ENCODE measurements at places on chromosomes 3 and 15.
A peak's percentile ranks its signal among the peaks of the same experiment; 100 is the strongest.

DNA sequence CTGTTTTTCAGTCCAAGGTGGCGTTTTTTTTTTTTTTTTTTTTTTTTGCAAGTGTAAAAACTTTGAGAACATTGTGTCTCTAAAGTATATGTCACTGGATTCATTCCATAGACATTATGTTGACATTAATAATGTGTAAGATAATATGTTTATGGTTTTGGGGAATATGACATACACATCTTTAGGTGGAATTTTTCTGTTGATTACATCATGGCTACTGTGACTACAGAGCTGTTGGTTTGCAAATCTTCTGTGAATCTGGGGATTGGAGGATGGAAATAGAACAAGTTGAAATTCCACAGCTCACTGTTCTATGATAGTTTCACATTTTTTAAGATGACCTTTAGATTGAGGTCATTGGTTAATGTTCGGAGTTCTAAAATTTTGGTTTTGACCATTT, 24.4 kb upstream of the PLSCR2 start:
- no peak for ATAC-seq

DNA sequence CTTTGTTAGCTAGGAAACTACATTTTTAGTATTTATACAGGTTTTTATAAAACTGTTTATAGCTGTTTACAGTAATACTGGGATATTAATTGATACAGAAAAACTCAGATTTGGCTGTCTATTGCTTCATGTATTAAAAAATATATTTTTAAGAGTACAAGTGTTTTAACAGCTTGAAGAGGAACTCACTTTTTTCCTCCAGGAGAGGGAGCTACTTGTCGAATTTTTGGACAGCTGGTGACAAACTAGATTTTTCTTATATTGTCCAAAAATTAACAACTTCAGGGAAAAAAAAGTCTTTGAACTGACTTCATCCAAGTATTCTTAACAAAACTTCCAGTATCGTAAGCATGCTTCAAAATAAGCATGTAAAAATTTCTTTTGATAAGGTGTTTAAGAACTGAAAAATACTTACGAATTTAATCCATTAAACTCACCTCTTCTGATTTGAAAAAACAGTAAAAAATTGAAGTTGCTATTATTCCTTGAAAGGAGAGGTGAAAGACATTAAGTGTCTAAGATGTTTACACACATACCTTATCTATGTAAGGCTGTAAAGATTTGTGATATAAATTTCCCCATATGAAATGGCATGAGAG, 4.0 kb downstream of the DIPK2A start:
- no peak for ATAC-seq

DNA sequence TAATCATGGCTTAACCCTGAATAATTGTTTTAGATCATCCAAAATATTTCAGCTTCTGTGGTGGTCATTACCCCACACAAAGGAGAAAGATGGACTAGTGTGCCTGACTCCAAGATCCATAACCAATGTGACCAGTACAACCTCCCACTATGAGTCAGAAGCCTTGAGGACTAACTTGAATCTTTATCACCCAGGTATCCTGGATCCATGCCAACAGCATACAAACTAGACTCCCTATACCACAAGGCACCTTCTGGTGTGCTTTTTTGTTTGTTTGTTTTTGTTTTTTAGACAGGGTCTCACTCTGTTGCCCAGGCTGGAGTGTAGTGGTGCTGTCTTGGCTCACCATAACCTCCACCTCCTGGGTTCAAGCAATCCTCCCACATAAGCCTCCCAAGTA, 317.7 kb downstream of the VPS13C start:
- no peak for ATAC-seq

DNA sequence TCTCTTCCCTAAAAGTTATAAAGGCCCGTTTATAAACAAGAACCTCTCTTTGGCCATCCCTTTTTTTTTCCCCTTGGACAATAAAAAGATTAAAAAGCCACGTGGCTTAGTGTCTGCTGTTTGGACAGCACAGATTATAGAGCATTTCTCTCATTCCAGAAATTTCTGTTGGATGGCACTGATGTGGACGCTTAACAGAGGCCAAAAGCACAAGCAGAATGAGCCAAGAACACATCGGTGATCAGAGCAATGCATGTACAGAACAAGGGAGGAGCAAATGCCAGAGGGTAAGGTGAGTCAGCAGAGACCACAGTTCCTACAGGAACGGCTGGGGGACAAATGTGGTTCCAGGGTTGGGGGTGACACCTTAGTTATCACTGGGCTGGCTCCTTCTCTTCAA, 30.3 kb upstream of the CTNNB1 start:
- no peak for ATAC-seq

GRCh38 chr3:169790687-169791429, 17.7 kb downstream of the MYNN start:
- peak; percentile 51 for ATAC-seq

DNA sequence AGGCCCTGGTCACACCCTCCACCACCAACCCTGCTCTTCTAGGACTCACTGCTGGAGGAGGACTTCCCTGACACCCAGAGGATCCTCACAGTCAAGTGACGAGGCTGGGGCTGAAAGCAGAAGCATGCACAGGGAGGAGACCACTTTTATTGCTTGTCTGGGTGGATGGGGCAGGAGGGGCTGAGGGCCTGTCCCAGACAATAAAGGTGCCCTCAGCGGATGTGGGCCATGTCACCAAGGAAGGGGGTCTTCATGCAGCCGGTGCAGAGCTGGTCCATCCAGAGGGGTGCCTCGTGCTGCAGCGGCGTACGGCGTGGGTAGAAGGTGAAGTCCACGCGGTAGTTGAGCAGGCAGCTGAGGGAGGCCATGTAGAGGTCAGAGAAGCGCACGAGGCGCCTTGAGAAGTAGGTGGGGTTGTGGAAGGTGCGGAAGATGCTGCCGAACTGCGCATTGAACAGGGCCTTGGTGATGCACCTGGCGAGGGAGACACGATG, 9.4 kb downstream of the NT5DC2 start:
- ATAC-seq, result no peak

DNA sequence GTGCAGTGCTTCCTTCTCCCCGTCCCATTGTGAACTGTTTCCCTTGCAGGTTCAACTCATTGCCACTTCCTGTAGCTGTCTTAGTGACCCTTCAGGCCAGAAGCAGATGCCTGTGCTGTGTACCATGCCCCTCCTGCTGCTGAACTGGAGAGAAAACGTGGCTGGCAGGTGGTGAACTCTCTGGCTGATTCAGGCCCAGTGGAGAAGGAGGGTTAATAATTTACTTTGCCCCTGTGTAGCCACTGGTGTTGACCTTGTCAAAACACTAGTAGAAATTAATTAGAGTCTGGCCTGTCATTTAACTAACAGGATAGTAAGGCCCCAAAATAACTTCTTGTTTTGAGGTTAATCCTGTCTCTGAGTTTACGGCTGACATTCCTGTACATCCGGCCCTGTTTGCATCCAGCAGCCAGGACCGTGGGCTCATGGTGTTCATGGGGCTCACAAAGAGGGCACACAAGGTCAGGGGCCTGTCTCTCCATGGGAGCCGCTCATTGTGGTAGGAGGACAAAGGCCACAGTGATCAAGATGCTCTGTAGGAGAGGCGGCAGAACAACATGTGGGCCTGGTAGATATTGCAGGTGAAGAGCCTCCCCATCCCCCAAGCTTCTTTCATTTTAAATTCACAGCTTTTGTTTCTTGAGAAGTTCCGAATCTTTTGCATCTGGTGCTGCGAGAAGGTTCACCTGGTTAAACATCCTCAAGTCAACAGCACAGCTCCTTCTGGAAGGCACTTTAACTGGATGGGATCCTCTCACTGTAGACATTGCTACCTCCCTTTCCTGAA, 101.6 kb downstream of the CGNL1 start:
- no peak for ATAC-seq

GRCh38 chr15:40097968-40098476, 10.7 kb downstream of the BMF start:
- ATAC-seq, result no peak

- ATAC-seq, result no peak
These were observed 26.3 kb upstream of the SLC28A2 start for GRCh38 chr15:45225506-45226273.

DNA sequence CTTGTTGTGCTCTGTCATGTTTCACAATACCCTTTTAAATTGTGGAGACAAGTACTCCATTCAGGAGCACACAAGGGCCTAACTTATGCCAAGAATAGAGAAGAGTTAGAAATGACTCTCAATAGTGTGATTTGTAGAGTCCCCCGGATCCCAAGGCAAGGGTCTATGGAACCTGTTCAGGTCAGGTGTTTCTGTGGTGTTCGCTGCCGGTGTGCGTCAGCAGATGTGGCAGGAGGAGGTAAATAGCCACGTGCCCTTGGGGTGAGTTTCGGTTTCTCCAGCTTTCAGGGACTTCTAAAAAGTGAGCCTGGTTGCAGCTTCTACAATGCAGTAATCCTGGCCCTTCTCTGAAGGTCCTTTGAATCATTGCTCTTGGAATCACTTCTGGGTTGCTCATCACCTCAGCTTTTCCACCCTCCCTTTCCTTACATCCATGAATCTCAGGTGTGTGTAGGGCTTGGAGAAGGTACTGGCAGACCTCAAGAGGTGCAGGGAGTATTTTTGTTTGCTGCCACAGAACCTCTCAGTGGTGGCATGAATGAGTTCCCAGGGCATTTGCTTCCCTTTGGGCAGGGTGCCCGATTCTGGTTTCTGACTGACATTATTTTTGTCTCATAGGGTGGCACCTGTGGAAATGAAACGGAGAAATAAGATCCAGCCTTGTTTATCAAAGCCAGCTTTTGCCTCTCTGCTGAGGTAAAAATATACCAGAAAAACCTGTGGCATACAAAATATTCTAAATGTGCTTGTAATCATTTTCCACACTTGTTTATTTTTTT, 7.3 kb downstream of the ST3GAL6 start:
- no peak for ATAC-seq

DNA sequence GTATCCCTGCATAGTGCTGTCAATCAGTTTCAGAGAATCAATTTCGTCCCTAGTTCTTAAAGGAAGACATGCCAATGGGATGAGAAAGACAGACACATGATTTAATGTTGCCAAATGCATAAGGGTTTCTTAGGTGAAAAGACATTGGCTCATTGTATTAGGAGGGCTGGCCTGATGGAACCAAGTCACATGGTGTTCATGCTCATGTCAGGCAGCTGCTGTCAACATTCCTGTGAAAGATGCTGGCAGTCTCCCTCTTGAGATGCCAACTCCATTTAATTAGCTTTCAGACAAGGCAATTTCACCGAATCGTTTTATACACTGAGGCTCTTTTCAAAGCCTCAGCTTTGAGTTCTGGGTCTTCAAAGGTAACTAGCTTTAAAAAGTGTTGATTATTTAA, 16.1 kb upstream of the IL1RAP start:
- no peak for ATAC-seq

DNA sequence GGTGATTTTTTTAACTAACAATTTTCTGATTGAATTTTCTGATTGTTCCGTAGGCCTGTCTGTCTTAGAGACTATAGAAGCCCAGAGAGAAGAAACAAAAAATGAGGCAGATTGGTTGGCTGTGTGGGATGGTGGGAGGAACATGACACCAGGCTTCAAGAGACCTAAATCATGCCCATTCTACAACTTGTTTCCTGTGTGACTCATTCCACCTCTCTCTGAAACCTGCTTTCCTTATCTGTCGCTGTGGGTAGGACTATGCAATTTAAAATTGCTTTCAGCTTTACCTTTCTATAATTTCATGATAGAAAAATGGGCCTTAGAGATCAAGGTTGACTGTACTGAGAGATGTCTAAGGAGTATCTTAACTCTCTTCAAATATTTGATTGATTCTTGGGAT, 44.5 kb downstream of the OXNAD1 start:
- ATAC-seq, result peak; percentile 88

- ATAC-seq, result peak; percentile 83
These were observed 16.1 kb upstream of the CACNA2D2 start for GRCh38 chr3:50519471-50520089.

- no peak for ATAC-seq
These were observed 48.1 kb upstream of the ZCWPW2 start for GRCh38 chr3:28300345-28300962.

DNA sequence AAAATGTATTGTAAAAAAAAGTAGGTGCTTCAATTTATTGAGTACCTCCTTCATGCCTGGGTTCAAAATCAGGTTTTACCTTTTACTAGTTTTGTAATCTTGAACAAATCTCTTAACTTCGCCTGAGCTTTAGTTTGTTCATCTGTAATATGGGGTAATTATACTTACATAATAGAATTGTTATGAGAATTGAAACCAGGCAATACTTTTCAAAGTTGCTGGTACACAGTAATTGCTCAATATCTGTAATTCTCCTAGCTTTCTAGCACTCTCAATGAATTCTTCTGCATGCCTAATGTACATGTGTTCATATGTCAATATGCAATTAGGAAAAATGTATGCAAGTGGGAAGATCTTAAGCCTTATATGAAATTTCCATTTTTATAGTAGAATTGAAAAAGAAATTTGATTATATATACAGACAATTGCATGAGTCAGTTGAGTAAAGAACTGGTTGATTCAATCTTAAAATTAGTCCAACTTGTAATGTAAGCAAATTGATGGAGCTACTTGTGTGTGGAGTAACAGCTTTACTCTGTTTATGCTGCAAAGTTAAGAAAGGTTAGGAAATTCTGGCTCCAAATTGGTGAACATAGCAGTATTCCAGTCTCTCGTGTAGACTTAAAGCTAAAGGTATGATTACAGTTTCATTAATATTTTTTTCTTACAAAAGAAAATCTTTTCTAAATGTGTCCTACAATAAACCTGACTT, 4.1 kb downstream of the TNFSF10 start:
- ATAC-seq, result no peak

GRCh38 chr3:141076797-141077571, 25.8 kb downstream of the SPSB4 start:
- ATAC-seq, result no peak

DNA sequence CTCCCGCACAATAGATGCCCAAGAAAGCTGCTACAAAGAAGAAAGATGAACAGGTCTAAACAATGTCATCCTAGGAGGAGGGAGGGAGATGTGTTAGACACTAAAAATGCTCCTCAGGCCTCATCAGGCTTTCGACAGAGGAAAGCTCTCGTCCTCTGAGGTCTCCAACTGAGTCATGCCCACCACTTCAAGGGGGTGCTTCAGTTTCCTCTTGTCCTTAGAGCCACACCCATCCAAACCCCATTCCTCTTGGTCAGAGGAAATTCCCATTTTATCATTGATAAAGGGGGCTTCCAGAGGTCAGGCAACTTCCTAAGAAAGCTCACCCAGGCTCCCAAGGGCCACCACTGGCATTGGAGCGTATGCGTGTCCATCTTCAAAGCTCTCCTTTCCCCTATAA, 50.1 kb downstream of the HEG1 start:
- no peak for ATAC-seq

DNA sequence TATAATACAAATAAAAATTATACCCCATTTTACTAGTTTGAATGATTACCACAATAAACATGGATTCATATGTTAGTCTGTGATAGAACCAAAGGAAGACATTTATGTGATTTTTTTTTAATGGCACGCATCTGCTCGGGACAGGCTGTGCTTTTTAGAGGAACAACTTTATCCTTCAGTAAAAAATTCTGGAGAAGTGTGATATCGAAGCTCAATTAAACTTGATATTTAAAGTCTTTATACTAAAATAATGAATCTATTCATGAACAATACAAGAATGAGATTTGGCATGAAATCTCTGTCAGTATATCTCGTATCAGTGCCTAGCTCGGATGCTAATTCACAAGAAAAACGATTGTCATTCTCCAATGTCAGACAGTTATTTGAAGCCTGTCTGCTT, 230.8 kb upstream of the ZNF717 start:
- no peak for ATAC-seq

- no peak for ATAC-seq
These were observed 149.7 kb downstream of the THRB start for GRCh38 chr3:24344784-24345439.

GRCh38 chr3:167858865-167859264, 123.3 kb downstream of the SERPINI1 start:
- no peak for ATAC-seq
